ENCODE measurements at places on chromosomes 6 and 20.

GRCh38 chr20:50333812-50334211 lies 143.2 kb downstream of the CEBPB start:
- no peak for DNase-seq

GRCh38 chr6:155717374-155717773 lies 261.7 kb upstream of the NOX3 start:
- no peak for DNase-seq

GRCh38 chr6:108822401-108822800 lies 25.8 kb upstream of the ARMC2 start:
- no peak for DNase-seq

- no peak for DNase-seq
These were observed at the start of gene DDAH2 for GRCh38 chr6:31728767-31729514. Gene DDAH2 (minus strand): TSS chr6:31729299. CDS start chr6:31729161, 138 bp downstream.

DNA sequence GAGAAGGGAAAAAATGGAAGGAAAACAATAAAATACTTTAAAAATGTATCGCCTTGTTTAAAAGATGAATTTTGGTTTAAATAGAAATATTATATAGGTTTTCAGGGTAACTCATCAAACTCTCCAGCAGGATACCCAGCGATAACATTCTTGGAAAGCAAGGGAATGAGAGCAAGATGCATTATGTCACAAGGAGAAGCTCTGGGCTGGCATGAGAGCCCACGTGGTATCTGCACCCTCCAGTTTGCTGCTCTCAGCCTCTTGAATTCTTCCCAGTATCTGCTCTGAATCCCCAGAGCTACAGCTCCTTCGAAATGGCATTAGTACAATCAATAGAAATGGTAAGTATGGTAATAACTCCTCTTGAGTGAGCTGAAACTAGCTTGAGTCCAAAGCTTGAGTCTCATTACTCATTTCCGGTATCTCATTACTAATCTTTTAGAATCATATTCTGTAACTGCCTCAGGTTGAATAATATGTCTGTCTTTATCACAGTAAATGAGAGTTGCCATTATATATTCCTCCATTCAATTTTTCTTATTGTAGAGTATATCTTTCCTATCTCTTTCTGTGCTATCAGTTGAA lies 4.9 kb upstream of the TMEM242 start:
- DNase-seq = no peak

DNA sequence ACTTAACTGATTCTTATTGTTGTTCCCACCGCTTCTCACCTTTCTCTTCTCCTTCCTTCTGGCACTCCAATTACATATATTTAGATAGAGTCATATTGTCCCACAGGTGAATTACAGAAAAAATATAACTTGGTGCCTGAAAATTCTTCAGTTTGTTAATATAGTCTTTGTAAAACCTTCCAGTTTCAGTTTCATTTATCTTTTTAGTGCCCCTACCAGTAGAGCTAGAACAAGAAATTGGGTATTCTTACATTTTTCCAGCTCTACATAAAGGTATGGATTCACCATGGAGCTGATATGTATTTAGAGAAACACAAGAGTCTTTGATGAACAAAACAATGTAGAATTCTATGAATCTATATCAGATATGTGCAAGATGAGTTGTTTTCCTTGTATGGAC lies 10.7 kb downstream of the MANEA start:
- DNase-seq = no peak

- no peak for DNase-seq
These were observed 606.0 kb upstream of the HTR1E start for GRCh38 chr6:86331265-86331840.

GRCh38 chr6:92354270-92354829 lies 1065.0 kb downstream of the EPHA7 start:
- DNase-seq = no peak

GRCh38 chr6:15674690-15675386 lies 12.0 kb upstream of the DTNBP1 start:
- DNase-seq = no peak

GRCh38 chr6:34717466-34717865 lies 20.9 kb upstream of the ILRUN start:
- DNase-seq = no peak

DNA sequence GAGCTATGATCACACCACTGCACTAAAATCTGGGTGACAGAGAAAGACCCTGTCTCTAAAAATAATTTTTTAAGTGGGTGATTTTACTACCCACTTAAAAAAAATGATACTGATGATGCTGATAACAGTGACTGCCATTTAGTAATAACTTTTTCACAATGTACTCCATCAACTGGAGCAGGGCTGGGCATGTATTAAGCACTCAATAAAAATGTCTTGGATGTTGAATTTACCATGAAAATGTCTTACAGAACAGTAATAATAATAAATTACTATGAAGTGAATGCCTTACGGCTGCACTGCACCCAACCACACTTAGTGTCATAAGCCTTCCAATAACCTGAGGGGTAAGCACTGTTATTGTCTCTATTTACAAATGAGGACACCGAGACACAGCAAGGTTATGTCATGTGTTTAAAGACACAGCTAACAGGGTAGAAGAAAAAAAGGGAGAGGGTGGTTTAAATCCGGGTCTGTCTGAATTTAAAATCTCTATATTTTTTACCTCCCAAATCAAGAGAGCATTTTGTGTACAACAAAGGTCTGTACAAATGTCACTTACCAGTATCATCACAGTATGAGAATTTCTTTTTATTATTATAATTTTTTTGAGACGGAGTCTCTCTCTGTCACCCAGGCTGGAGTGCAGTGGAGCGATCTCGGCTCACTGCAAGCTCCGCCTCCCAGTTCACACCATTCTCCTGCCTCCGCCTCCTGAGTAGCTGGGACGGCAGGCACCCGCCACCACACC lies 21.5 kb downstream of the RIMS4 start:
- DNase-seq = no peak

- DNase-seq = no peak
These were observed 151.9 kb downstream of the SH3BGRL2 start for GRCh38 chr6:79782792-79783580.

DNA sequence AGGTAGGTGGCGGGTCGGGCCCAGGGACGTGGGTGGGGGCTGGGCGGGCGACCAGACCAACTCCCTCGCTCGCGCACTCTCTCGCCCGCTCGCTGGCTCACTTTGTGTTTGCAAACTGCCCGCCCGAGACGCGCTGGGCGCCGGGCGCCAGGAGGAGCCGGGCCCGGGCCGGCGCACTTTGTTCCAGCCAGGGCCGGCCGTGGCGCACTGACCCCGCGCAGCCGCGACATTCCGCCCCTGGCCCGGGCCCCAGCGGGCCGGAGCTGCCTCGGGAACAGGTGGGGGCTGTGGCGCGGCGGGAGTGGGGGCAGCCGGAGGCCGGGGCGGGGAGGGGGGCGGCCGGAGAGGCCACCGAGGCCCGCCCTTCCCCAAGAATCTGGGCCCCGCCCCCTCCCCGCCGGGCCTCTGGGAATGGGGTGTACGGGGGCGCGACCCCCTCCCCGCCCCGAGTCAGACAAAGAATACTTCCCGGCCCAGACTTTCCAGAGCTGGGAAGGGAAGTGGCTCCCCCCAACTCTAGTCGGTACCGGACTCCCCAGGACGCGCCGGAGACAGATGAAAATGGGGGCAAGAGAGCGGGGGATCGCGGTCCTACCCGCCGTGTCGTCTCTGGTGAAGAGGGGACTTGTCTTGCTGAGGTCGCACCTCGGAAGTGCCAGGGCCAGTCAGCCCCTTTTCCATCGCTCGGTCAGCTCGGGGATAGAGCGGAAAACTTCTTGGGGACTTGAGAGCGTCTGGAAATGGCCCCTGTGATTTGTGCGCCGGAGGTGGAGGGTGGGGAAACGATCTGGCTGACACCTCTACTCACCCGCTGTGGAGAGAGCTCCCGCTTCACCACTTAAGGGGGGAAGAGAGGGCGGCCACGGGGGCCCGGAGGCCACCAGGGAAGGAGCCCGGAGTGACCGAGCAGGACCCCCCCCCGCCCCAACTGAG lies 951 bp downstream of the FOXP4 start:
- DNase-seq = peak; percentile 28

- DNase-seq = no peak
These were observed 155.5 kb upstream of the DST start for GRCh38 chr6:56798163-56798562.

- DNase-seq = no peak
These were observed 66.1 kb downstream of the FAM120B start for GRCh38 chr6:170372380-170373325.

- DNase-seq = peak; percentile 49
These were observed 8.5 kb downstream of the TMEM242 start for GRCh38 chr6:157314705-157315321.

DNA sequence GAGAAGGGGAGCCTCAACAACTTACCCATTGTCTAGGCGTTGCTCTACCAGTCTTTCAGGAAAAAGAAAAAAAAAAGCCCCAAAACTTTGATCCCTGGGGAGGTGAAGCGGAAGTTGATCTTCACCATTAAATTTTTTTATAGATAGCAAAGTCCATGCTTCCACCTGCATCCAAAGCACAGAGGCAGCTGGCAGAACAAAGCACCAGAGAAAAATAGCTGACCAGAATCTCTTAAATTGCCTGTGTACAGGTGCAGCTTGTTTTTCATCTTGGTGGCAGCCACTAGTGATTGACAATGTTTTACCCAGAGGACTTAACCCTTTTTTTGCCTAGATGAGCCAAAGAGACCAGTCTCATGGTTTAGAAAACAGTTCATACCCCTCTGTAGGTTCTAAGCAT lies 86.0 kb downstream of the MYB start:
- no peak for DNase-seq

- DNase-seq = no peak
These were observed 125.5 kb downstream of the GPX5 start for GRCh38 chr6:28651161-28651560.

DNA sequence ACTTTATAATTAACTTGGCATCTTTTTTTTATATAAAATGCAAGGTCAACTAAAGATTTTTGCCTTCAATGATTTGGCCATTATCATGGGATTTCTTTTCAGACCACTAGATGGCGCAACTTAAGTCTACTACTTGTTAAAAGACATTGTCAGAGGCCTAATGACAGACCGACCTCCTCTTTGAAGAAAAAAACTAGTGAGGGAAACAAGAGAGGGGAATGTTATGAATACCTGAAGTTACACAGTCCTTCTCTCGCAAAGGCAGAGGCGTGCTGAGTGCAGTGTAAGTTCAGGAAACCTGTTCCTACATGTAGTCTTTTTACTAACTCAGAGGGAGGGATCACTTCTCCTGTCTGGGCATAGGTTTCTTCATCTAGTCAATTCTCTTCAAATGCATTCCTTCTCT lies 9.3 kb downstream of the TRAPPC3L start:
- DNase-seq = peak; percentile 44

- DNase-seq = no peak
These were observed 125.8 kb downstream of the MRPL14 start for GRCh38 chr6:44001318-44002066.

GRCh38 chr6:148389086-148389485 lies 46.4 kb downstream of the SASH1 start:
- DNase-seq = no peak

DNA sequence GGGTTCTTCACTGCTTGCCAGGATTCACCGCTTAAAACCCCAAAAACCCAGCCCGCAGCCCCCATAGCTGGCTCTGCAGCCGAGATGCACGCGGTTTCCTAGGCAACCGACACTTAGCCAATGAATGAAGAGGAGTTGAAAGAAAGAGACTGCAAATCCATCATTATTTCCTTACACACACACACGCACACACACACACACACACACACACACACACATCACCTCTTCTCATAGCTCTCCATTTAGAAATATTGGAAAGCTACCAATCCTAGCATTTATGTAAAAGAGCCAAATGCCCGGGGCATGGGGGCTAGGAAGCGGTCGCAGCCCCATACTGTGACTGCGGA lies 3.4 kb upstream of the TUBB2B start:
- DNase-seq = no peak

DNA sequence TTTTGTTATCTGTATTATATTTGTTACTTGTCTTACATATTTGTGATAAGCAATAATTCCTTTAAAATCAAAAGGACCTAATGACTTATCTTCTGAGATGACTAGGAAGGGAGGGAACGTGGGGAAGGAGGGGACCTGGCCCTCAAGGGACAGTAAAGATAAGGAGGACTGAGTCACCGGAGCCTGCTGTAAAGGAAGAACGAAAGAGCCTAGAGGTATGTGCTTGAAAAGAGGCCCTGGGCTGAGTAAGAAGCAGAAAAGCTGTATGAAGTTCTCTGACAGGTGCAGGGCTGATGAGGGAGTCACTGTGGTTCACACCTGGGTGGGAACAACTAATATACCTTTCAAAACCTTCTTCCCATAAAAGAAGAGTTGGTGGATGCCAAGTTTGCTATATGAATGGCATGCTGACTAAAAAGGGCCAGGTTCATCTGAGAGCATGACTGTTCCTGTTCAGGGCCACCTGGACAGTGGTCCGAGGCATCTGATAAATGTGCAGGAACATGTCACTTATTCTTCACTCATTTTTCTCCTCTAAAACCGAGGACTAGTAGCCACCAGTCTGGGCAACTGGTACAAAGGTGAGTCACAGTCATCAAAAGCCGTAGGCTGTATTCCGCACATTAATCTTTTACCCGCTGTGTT lies 111.3 kb downstream of the TNFAIP3 start:
- no peak for DNase-seq

DNA sequence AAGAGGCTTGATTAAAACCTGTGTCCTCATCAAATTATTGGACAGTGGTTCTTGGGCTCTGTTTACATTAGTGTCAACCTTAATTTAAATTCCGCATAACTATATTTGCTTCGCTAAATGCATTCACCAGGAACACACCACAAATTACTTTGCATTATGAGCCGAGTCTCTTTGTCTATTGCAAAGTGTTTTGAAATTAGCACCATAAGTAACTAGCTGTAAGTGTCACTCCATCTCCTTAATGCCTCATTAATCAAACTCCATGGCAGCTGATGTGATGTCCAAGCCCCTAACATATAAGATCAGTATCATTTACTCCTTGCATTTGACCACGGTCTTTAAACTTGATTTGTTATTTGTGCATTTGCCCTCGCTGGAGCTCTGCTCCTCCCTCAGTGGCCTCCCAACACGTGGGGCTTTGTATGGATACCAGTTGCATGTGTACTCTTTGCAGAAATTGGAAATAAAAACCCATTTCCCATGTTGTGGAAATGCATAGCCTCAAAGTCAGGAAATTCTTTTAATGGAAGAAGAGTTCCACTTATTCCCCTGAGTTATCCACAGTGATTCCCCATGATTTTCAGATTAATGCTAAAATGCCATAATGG lies 24.6 kb downstream of the FOXA2 start:
- no peak for DNase-seq

DNA sequence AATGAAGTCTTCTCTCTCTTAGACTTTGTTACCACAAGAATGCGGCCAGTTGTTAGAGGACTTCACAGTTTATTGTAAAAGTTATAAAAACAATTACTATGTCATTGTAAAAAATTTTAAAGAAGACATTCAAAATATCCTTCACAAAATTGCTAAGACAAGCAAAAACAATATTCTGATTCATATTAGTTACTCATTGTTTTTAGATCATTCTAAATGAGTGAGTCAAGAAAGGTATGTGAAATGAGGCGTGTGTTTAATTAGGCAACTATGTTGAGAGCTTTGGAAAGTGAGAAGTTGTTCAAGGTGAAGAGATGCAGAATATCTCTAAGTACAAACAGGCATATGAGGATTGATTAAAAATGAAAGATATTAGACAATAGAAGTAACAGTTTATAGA lies 875.3 kb downstream of the EYS start:
- no peak for DNase-seq
